Putamen (tissue), 1 donor: ENCODE measurements at places on chromosomes 5 and 9.

GRCh38 chr9:132923346-132923902 is 21.0 kb downstream of the TSC1 start:
- no peak for DNase-seq

GRCh38 chr9:103068753-103069152 is 73.6 kb downstream of the CYLC2 start:
- no peak for DNase-seq

- DNase-seq = no peak
Observed at GRCh38 chr5:175576096-175576495, 81.8 kb upstream of the HRH2 start.

DNA sequence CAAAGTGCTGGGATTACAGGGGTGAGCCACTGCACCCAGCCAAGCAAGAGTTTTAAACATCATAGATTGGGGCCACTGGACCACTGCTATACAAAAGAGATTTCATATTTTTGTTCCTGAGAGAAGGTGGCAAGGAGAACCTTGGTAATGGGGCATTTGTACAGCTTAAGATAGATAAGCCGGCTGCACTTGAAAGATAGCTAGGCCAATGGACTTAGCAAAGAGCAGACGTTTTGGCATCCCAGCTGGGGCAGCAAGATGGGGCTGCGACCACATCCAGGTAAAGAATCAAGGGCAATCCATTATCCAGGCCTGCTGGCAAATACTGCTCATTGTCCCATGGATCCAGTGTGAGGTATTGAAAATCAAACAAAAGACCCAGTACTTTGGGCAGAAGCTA is 3.9 kb upstream of the ISCA1 start:
- no peak for DNase-seq

DNA sequence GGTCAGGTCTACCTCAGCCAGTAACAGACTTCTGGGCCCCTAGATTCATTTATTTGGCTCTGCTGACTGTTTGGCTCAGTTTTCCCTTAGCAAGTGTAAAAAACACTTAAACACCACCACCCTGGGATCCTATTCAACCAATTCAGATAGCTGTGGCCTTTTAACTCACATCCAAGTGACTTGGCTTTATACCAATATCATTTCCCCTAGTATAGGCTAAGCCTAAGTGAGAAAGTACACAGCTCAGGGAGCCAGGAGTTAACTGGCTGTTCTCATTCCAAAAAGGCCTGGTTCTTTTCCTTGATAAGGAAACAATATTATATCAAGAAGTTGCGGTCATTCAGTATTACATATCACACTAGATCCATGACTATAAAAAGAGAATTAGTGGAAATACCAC is 163.5 kb downstream of the ARL15 start:
- no peak for DNase-seq
